ENCODE measurements at places on chromosomes 1 and 21.

- no peak for DNase-seq
Observed at GRCh38 chr1:3858231-3858981, 1.1 kb downstream of the DFFB start.

DNA sequence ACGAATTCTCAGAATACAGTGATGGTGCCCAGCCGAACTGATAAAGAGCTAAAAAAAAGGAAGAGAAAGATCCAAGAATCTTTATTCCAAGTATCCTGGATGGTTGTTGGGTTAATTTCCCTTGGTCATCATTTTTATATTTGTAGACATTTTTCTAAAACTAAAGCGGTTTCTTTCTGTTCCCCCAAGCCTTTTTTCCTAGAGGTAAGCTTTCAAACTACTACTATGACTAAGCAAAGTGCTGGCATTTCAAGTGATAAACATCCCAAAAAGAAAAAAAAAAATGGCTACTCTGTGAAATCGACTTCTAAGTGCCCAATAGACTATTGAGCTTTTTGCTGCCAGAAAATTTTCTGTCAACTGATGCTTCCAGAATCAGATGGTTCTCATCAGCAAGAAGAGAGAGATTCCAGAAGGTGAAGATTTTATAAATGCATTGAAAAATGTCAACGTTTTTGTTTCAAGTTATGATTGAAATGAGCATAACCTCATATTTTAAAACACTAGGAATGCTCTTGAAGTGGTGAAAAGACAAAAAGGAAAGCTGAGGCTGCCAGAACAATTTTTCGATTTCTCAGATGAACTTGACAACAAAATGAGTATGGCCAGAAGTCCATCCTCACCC lies 96.1 kb upstream of the ZC3H11B start:
- DNase-seq = no peak

- peak; percentile 24 for DNase-seq
Observed at GRCh38 chr1:29123053-29123886, 433 bp downstream of the TMEM200B start.

GRCh38 chr1:107680579-107680985 lies 284.4 kb downstream of the VAV3 start:
- DNase-seq = no peak

- no peak for DNase-seq
Observed at GRCh38 chr1:176866011-176866714, 298.3 kb downstream of the ASTN1 start.

GRCh38 chr1:8031176-8031785 lies 5.2 kb upstream of the ERRFI1 start:
- no peak for DNase-seq

- no peak for DNase-seq
Observed at GRCh38 chr1:17009706-17010105, 2.0 kb downstream of the ATP13A2 start.

DNA sequence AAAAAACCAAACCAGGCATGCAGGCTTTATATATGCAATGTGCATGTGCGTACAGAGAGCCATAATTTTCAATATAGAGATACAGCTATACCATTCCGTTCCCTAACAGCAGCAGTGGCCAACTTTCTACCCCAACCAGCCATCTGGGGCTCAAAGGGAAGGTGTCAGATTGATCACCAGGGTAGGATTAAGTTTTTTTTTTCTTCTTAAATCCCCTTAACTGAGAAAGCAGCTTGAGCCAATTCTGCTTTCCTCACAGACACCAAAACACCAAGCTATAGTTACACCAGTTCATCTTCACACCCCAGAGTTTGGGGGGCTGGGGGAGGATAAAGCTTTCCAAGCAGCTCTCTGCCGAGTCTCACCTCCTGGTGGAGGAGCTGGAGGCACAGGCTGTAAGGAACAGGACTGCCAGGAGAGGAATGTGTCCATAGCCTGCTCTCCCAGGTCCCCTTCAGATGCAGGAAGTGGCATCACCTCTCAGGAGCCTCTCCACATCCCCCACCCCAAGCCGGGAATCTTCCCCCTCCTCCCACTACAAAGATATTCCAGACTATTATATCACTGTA lies 87.9 kb downstream of the SSBP3 start:
- DNase-seq = no peak

GRCh38 chr1:245484176-245484575 lies 329.4 kb downstream of the KIF26B start:
- no peak for DNase-seq

GRCh38 chr1:172647110-172647564 lies 11.8 kb upstream of the FASLG start:
- no peak for DNase-seq

DNA sequence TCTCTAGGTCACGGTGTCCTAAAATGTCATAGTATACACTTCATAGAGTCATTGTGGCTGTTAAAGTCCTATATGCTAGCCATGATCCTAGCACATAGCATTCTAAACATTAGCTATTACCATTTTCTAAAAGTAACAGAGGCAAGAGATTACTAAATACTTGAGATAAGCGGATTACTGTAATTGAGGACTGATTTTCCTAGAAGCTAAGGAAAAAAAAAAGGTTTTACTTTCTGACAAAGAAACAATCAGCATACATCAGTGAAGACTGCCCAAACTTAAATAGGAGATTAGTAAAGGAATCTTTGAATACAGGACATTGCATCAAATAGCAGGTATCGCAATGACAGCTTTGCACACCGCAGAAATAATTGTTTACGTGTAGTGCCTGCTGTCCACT lies 91.3 kb upstream of the HNRNPU start:
- DNase-seq = no peak

- DNase-seq = no peak
Observed at GRCh38 chr1:43708002-43708410, 670 bp downstream of the ST3GAL3 start.

DNA sequence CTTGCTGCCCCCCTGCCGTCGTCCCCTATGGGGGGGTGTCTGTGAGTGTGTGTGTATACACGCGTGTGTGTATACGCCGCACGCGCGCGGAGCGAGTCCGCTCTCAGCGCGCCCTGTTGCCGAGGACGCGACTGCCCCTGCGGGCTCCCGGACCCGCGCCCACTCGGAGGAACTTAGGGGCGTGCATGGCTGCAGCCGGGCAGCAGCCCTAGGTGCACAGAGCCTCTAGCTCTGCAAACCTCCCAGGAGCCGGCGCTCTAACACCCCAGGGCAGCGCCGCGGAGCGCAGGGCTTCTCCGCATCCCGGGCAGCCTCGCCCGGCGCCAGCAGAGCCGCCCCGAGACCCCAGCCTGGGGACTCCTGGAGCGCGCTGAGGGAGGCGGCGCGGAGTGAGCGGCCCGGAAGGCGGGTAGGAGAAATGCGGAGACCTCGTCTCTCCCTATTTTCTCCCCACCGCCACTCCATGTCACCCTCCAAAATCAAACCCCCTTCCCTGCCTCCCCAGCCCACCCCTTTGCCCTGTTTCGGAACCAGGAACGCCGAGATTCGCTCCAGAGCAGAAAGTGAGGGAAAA lies 574 bp downstream of the ITPKB start:
- DNase-seq = no peak

- no peak for DNase-seq
Observed at GRCh38 chr1:219330669-219331068, 157.0 kb downstream of the LYPLAL1 start.

- DNase-seq = no peak
Observed at GRCh38 chr1:187909382-187909781, 1080.6 kb downstream of the PLA2G4A start.

DNA sequence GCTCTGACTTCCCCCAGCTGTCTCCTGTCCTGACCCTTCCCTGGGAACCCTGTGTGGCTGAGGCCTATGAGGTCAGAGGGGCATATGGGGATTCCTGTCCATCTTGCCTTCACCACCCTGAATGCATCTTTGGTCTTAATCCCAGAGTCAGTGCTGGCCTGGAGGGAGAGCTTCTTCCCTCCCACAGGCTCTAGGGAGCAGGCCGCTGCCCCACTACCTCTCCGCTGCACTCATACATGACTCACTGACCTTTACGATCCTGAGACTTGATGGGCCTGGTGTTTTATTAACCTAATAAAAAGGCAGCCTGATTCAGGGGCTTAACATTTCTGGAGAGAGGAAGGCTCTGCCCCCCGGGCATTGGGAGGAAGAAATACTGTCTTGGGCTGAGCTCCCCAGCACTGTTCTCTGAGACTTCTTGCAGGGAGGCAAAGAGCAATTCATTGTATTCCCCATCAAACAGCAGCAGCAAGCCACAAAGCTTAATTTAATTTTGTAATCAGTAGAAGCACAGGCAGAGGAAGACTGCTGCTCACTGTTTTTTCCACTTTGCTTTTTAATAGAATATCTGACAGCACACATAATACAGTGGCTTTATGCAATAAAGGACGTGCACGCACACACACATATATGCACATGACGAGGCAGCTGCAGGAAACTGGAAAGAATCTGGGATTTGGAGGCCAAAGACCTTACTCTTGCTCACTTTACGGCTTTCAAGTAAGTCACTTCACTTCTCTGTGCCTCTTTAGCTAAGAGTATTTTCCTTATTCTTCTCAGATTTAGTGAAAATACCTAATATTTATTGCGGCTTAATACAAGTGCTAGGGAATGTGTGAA lies 89.2 kb upstream of the GRIK3 start:
- DNase-seq = no peak

DNA sequence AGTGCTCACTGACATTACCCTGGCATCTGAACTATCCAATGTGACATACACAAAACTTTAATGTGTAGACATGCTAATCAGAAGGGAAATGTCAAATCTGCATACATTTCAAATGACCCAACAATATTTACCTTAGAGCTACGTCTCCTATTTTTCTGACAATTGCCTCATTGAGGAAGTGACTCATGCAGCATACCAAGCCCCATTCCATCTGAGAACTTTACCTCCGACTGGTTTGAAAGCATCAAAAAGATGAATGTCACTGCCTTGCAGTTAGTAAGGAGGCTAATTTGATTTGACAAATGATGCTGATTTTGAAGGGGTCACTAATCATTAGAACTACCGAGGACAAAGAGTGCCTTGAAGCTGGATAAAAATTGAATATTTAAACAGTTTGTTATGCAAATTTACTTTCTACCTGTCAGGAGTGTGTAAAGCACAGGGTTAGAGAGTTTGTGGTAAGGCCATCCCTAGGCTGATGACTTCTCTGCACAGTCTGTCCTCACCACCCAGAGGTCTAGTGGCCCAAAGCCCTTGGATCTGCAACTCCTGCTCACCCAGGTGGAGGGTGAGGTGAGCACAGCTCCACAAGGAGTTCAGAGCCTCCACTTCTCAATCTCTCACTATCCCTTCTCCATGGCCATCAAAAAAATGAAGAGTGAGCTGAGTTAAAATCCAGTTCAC lies 500.3 kb upstream of the C1orf87 start:
- no peak for DNase-seq

- no peak for DNase-seq
Observed at GRCh38 chr21:36754241-36754898, 55.5 kb downstream of the SIM2 start.

Measured in stimulated activated CD4-positive, alpha-beta T cell treated with anti-CD3 and anti-CD28 coated beads, Interleukin-2, amount 100 ng/mL, for 48 hours (primary cell).